Caudate nucleus (tissue), 63 donors: ENCODE measurements at places on chromosomes 5 and 9.

- no peak for DNase-seq
These were observed 41.5 kb downstream of the NIPSNAP3B start for GRCh38 chr9:104805441-104805840.

DNA sequence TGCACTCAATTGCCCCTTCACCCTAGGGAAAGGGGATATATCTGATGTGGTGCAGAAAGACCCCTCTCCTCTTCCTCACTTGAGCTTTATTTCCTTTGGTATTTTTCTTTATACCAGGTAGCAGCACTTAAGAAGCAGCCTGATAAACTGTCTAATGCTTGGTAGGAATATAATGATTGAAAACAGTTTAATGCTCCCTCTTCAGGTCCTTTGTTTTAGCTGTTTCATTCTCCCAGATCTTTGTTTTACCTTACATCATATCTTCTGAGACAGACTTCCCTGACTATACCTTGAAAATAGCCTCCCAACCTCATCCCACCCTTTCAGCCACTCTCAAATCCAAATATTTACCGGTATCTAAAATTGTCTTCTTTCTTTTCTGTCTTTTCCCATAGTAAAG lies 87.9 kb downstream of the NUDT12 start:
- no peak for DNase-seq

DNA sequence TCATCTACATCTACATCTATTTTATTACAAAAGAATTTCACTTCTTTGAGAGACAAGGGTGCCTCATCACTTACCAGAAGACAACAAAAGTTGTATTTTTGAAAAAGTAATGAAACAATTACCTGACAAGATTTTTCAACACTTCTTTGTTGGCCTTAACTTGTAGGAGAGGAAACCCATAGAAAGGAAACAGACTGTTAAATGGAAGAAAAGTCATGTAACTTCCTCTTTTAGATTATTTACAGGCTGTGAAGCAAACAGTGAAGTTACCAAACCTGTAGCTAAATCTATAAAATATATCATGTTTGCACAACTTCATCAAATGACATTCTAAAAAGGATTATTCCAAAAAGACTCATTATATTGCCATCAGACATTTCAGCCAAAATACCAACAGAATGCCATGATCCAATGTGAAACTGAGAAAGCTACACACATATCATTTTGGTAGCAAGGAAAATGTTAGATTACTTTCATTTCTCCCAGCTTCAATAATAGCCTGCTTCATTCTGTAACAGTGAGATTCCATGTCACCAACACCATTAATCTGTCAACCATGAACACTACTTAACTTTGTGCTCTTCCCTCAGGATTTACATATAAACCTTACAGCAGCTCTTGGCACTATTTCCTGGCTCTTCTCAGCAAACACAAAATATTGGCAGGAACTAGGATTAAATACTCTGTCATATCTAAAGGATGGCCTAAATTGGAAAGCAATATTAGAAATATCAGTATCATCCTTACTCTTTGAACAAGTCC lies 122.5 kb downstream of the MCTP1 start:
- no peak for DNase-seq

DNA sequence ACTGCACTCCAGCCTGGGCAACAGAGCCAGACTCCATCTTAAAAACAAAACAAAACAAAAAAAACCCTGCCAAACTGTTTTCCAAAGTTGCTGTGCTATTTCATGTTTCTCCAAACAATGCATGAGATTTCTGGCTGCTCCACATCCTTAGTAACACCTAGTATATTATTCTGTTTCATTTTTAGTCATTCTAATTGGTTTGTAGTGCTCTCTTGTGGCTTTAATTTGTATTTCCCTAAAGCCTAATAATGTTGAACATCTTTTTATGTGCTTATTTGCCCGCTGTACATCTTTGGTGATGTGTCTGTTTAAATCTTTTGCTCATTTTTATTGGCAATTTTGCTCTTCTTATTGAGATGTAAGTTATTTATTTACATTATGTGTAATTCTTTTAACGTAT lies 18.4 kb upstream of the TTC1 start:
- no peak for DNase-seq

DNA sequence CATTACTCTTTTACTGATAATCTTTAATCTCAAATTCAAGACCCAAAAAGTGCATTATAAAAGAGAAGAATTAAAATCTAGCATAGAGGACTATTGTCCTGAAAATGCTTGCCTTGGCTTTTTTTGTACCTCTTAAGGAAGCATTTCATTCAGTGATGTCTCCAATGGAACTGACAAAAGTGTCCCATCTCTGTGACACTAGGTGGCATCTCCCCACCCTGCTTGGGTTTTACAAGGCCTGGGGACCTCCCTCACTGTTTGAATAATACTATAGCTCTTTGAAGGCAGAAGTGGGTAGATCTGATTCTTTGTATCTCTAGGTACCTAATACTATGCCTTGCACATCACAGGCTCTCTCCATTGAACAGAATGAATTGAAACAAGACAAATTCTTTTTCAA lies 180.6 kb downstream of the EPB41L4A start:
- DNase-seq: no peak

GRCh38 chr5:106307265-106307664 lies 1363.5 kb downstream of the EFNA5 start:
- DNase-seq: no peak

GRCh38 chr5:173662581-173663351 lies 46.3 kb upstream of the BOD1 start:
- DNase-seq: no peak

- DNase-seq: no peak
These were observed 21.3 kb upstream of the MEGF9 start for GRCh38 chr9:120735415-120736126.

DNA sequence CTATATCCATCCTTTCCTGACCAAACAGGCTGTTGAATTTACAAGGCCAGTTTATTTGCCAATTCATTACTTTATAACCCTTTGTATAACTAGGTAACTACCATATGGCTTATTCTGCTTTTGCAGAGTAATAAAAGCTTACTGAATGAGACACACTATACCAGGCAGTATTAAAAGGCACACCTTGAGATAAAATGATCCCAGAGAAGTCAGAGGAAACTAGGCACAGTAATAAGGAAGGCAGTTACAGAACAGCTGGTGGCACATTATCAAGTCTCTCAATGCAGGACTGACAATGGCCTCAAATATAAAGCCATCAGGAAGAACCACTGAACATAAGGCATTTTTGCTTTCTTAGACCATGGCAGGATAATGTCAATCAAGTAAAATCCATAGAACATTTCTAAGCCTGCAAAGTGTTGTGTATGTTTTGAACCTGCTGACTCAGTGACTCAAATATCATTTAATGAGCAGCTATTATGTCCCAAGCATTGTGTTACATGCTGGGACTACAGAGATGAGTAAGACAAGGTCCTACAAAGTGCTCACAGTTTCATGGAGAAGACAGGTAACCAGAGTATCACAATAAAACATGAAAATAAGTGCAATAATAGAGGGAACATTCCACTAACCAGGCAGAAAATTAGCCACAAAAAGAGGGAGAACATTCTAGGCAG lies 52.5 kb downstream of the OXCT1 start:
- DNase-seq: no peak

DNA sequence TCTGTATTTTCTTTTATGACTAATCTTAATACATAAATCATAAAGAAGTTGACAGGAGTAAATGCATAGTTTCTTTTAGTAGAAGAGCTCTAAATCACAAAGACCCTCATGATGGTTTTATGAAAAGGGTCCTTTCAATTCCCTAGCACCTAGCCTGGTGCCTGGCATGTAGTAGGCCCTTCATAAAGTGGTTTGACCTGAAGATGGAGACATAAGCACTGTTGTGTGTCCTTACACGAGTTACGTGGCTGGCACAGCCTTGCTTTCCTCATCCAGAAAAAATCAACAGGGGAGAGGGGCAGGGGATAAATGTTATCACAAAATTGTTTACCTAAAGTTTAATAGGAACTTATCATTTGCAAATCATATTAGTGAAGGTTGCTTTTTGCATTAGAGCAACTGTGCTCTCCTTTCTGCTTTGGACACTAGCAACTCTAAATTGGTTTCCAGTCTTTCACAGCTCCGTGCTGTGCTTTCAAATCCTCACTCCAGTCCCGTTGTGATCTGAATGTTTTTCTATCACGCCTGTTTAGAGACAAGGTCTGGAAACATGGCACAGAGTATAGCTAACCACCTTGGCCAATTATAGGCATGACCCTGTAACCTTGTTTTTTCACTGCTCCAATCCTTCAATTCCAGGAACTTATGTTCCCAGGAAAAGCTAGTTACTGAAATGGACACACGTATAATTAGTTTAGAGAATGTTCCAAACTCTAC lies 55.7 kb downstream of the ARL15 start:
- DNase-seq: no peak

GRCh38 chr5:37771731-37772130 lies 68.1 kb downstream of the GDNF start:
- no peak for DNase-seq

DNA sequence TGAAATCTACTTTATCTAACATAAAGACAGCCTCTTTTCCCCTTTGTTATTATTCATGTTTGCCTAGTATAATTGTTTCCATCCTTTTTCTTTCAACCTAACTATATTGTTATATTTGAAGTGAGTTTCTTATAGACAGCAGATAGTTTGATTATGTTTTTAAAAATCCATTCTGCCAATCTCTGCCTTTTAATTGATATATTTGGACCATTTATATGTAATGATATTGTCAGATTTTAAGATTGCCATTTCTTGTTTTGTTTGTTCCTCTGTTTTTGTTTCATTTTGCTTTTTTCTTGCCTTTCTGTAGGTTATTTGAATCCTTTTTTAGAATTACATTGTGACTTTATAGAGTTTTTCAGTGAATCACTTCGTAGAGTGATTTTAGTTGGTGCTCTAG lies 74.8 kb upstream of the TMEM171 start:
- no peak for DNase-seq

DNA sequence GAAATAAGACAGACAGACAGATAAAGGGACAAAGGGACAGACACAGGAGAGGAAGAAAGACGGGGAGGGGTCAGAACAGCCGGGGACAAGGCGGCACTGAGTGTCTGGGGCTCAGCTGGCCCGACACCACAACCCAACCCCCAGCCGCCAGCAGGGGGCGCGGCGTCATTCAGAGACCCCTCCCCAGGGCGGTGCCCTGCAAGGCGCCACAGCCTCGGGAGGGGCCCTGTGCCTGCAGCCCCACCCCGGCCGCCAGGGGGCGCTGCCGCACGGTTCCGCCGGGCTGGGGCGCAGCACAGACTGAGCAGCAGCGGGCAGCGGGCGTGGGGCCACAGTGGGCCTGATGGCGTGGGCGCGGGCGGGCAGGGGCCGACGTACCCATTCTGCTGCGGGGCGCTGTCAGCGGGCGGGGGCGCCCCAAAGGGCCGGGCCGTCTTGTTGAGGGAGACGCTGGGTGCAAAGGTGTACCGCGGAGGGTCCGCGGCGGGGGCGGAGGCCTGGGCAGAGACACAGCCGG lies 5.9 kb downstream of the PDLIM7 start:
- DNase-seq: no peak

DNA sequence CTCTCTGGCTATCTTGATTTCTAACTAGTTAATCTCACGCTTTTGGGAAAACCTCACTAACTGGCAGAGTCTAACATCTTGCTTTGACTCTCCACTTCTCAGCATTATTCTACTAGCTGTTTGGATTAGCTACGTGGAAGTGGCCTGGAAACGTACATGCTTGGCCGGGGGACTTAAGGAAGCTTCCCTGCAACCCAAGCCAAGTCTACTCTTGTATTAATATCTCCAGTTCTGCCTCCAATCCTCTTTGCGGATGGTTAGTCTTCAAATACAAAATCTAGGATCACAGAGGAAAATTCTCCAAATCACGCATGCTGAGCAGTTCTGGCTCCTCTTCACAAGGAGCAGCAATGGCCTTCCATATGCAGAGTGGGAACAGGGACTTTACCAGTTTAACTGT lies 51.8 kb upstream of the RETREG1 start:
- no peak for DNase-seq

- no peak for DNase-seq
These were observed 20.7 kb downstream of the TCF7 start for GRCh38 chr5:134135091-134135655.

- no peak for DNase-seq
These were observed 1.5 kb downstream of the GARIN3 start for GRCh38 chr5:157164521-157164920.

GRCh38 chr5:173271419-173271818 lies 36.4 kb upstream of the NKX2-5 start:
- no peak for DNase-seq

DNA sequence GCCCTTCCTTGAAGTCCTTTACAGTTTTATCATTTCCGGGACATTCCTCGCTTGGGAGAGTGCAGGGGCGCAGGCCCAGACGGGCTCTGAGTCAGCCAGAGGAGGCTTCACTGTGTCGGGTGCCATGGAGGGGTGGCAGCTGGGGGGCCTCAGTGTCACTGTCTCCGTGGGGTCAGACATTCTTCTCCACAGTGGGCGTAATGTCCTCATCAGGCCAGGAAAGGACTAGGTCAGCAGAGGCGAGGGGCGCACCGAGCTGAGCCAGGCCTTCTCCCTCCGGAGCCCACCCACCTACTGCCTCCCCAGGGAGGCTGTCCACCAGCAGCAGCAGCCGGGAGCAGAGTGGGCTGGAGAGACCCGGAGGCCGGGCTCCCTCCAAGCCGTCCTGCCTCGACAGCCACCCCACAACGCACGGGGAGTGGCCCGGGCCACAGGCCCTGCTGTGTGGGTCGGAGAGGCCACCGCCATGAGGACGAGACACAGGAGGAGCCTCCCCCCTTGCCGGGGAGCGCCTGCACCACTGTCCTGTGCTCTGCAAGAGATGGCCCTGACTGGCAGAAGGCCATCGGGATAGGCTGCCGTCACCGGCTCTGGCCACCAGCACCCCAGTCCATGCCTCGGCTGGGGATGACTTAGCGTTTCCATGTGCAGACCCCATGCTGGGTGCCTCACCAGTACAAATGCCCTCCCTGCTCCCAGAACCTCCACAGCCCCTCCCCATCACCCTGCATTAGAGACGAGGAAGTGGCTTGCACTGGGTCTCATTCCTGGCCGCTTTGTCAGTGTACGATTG lies 26.5 kb downstream of the SARDH start:
- DNase-seq: no peak
